Left renal pelvis (tissue), 4 donors: ENCODE measurements at places on chromosomes 2 and 18. TPM values are rescaled to one million over a fixed set of nuclear protein-coding genes. Genes with fewer than 3 reads are reported as not detected.

DNA sequence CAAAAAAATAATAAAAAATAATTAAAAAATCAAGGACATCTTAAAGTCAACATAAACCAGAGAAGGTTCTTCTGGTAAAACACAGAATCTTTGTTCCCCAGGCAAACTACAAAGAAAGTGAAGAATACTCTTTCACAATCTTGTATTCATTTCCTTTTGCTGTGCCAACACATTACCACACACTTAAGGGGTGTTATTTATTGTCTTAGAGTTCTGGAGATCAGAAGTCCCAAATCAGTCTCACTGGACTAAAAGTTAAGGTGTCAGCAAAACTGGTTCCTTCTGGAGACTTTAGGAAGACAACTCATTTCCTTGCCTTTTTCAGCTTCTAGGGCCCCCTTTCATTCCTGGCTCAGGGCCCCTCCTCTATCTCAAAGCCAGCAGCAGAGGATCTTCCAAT, 12.2 kb upstream of the CAB39 start:
- no peak for DNase-seq

DNA sequence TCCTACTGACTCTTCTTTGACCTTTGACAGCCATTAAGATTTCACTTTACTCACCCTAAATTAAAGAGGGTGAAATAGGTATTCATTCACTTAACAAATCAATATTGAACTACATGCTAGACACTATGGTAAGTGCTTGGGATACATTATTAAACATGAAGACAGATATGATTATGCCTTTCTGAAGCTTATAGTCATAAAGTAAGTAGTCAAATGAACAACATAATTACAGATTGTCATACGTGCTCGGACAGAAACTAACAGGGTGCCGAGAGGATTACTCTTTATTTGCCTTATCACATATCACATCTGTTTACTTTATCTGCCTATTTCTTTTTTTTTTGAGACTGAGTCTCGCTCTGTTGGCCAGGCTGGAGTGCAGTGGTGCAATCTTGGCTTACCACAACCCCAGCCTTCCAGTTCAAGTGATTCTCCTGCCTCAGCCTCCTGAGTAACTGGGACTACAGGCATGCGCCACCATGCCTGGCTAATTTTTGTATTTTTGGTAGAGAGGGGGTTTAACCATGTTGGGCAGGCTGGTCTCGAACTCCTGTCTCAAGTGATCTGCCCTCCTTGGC, 9.8 kb downstream of the ACVR2A start:
- no peak for DNase-seq

- peak; percentile 24 for DNase-seq
Measured at GRCh38 chr18:47931718-47932103, 1.3 kb upstream of the SMAD2 start.

DNA sequence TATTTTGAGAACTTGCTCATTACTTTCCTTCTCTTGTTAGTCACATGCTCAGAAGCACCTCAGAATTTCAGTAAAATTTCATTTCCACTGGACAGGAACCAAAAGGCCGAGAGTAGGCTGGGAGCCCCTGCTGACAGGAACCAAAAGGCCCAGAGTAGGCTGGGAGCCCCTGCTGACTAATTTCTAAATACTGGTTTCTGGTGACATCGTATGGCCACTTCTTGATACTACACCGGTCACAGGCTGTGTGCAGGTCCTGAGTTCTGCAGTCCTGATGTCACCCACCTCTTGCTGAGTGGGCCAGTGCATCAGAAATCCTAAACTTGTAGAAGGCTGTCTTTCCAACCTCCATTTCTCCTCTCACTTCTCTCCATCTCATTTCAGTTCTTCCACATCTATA, 17.7 kb upstream of the EN1 start:
- no peak for DNase-seq

DNA sequence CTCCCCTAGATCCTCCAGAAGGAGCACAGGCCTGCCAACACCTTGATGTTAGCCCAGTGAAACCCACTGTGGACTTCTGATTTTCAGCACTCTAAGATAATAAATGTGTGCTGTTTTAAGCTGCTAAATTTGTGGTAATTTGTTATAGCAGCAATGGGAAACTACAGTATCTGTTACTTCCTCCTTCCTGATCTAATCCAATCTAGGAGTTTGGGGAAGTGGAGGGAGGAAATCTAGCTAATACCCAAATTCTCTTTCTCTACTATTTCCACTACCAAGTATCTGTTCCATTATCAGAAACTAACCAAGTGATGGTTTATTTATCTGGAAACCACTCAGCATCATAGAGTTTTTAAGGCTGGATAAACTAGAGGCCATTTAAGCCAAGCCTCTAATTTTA, 64.9 kb downstream of the AFF3 start:
- no peak for DNase-seq

- DNase-seq, result no peak
Measured at GRCh38 chr2:39107724-39108273, 13.1 kb downstream of the SOS1 start.

DNA sequence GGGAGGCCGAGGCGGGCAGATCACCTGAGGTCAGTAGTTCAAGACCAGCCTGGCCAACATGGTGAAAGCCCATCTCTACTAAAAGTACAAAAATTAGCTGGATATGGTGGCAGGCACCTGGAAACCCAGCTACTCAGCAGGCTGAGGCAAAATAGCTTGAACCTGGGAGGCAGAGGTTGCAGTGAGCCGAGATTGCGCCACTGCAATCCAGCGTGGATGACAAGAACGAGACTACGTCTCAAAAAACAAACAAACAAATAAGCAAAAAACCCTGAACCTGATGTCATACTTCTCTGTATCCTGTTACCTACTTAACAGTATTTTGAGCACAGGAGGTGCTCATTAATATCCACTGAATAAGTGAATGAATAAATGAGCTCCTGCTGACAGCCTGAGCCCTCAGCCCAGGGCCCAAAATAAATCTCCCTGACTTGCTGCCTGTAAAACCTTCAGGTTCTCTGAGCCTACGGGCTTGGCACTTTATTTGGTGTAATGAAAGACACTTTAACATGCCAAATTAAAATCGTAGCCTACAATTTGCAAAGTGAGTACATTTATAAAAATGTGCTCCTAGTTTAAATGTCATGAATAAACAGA, 215.1 kb downstream of the ZNF385B start:
- no peak for DNase-seq

GRCh38 chr2:195658541-195658890, 1.5 kb downstream of the SLC39A10 start:
- DNase-seq, result no peak

DNA sequence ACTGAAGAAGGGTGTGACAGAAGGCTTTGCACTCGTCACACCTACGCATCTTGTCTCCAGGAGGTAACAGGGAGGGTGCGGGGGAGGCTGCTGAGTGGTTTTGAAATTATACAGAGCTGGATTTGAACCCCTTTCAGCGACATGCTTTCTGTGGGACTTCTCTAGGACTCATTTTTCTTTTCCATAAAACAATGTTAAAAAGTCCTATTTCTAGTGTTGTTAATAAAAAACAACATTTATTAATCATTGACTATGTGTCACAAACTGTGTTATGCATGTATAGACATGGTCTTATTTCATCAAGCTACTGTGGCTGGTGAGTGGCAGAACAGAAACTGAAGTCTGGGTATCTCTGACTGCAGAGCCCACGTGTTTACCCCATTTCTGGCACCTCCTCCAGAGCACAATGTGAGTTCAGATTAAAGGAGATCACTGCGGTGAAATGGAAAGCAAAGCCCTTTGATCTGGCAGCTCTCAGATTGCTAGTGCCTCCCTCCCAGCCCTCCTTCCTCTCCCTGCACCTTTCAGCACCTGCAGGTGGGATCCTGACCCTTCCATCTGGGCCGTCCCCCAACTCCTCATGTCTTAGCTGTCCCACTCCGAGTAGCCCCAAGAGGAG, 315.5 kb upstream of the MYT1L start:
- DNase-seq, result no peak

- no peak for DNase-seq
Measured at GRCh38 chr18:22650247-22650646, 232.5 kb upstream of the CTAGE1 start.

DNA sequence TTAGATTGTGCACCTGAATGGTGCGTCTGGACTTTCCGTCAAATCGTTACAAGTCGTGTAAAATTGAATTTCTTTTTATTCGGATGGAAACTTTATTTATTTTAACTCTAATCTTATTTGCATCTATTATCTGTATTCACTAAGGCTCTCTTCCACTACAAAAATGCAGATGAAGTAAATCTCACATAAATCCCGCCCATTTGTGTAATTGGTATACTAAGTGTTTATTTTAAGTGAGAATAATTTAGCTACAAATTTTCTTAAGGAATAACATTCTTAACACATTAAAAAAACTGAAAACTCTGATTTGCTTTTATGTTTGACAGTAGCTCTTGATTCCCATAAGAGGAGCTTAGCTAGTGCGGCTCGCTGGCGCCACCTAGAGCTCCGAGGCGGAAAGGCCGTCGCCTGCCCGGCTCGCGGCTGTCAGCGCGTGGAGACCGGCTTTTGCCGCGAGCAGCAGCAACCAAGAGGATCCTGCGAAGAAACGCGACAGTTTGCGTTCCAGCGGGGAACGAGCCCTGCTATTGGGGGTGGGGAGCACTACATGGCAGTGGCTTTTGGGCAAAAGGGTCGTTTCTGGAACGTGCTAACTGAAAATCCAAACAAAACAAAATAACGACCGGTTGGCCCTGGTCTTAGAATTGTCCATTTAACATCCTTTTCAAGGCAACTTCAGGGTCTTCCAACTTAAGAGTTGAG, 6.7 kb downstream of the SP9 start:
- DNase-seq, result no peak

GRCh38 chr2:127043367-127044164, 63.4 kb downstream of the BIN1 start:
- DNase-seq, result no peak

GRCh38 chr2:36058953-36059352, 296.6 kb upstream of the CRIM1 start:
- no peak for DNase-seq

DNA sequence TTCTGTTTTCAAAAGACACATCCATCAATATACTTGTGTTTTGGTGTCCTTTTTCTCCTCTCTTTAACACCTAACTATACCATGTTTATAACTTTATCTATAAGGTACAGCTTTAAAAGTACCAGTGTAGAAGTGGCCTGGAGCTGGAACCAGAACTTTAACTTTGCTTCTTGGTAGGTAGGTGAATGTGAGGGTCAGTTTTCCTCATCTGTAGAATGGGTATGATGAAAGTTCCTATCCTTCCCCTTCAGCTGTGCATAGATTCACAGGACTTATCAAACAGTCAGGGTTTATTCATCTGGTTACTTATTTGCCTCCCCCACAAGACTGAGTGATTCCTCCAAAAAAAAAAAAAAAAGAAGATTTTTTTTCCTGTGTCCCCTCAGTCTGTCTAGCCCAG, 12.7 kb downstream of the KCTD1 start:
- no peak for DNase-seq

GRCh38 chr2:121293450-121294325, 8.7 kb upstream of the TFCP2L1 start:
- DNase-seq, result no peak

GRCh38 chr18:2513616-2514015, 57.7 kb downstream of the METTL4 start:
- DNase-seq, result no peak

GRCh38 chr18:32771871-32772580, 797 bp downstream of the KLHL14 start:
- no peak for DNase-seq

DNA sequence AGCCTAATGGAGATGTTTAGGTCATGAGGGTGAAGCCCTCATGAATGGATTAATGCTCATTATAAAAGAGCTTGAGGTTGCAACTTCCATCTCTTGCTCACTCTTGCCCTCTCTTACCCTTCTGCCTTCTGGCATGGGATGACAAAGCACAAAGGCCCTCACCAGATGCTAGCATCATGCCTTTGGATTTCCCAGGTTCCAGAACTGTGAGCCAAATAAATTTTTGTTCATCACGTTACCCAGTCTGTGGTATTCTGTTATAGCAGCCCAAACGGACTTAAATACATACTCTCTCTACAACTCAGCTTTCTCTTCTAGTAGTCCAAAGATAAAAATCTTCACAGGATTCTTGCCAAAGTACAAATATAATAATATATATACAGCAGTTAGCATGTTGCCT, 75.8 kb downstream of the LNPK start:
- no peak for DNase-seq

GRCh38 chr2:42602218-42602875, 33.9 kb downstream of the MTA3 start:
- no peak for DNase-seq

GRCh38 chr2:8684878-8685696, 3.2 kb downstream of the ID2 start:
- DNase-seq, result peak; percentile 46

GRCh38 chr2:174259981-174260380, 11.6 kb upstream of the OLA1 start:
- no peak for DNase-seq

DNA sequence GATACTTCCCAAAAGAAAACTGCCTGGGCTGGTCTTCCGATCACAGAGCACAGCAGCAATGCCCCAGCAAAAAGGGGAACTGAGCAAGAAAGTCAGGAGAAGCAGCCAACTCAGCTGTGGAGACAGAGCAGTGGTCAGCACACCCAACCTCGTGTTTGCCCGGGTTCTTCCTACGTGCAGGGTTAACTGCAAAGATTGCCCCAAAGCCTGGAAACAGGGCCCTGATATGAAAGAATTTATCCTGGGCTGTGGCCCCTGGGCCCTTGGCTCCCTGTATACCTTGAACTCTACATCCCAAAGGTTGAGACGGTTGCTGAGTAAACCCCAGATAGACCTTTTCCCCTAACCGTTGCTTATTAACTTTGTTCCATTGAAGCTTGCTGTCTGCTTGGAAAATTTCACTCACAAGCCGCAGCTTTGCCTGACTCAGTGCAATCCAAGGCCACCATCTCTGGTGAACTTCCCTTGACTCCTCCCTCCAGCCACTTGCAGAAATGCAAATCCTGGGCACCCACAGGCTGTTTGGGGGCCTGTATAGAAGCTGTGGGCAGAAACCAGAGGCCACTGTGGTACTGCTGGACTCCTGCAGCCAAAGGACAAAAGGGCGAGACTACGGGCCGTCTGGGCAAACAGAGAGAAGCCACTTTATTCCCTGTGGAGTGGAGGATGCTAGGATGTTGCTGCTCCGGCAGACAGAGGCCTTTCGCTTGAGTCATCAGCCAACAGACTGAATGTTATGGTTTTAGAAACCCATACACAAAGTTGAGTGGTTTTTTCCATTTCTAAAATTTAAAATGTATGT, 18.2 kb downstream of the NRP2 start:
- no peak for DNase-seq

GRCh38 chr2:147538088-147538487, 306.7 kb upstream of the ACVR2A start:
- DNase-seq, result no peak

- no peak for DNase-seq
Measured at GRCh38 chr2:53103679-53104078, 663.9 kb upstream of the CHAC2 start.

Gene TTN
- 1.2 TPM for polyA plus RNA-seq

Gene KCNG2
- polyA plus RNA-seq, result 0.14 TPM

Gene LYG1
- 1.4 TPM for polyA plus RNA-seq

Gene CPO
- 0.90 TPM for polyA plus RNA-seq

Gene PCARE
- polyA plus RNA-seq, result 0.16 TPM

Gene TSPYL6
- polyA plus RNA-seq, result not detected

Gene SIGLEC15
- 1.0 TPM for polyA plus RNA-seq

Gene PLCD4
- 11.8 TPM for polyA plus RNA-seq

Gene DAW1
- polyA plus RNA-seq, result 0.46 TPM

Gene CENPA
- polyA plus RNA-seq, result 15.8 TPM

Gene DOK6
- 15.6 TPM for polyA plus RNA-seq

Gene GAD1
- polyA plus RNA-seq, result 0.52 TPM
